ENCODE measurements at places on chromosomes 1 and 21.

- DNase-seq = no peak
Measured at GRCh38 chr1:92968138-92969032, 7.1 kb upstream of the DIPK1A start.

DNA sequence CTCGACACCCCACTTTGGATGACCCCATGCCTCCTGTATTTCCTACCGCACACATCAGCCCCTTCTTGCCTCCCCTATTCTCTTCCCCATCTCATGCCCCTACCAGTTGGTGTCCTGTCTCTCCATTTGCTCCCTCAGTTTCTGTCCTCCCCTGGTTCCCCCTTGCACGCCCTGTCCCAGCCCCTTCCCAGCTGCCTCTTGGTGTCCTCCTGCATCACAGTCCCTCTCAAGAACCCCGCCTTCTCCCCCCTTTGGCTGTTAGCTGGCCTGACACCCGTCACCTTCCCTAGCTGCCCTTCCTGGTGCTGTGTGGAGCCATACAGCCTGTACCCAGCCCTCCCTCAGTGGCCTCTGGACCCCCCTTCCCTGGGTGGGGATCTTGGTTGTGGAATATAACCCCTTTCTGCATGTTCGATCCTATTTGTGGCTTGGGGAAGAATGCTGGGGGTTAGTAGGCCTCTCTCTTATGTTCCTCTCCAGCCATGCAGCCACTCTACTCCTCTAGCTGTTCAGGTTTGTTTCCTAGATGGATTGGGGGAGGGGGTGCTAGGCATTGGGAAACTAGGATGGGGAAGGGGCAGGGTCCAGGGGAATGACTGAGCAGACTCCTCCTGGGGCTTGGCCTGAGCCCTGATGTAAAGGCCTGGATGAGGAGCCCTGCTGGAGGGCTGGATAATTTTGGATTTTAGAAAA is 41.4 kb upstream of the NFASC start:
- DNase-seq = peak; percentile 80

GRCh38 chr1:15685820-15686219 is 1.7 kb downstream of the PLEKHM2 start:
- no peak for DNase-seq

GRCh38 chr1:177442584-177442983 is 271.8 kb downstream of the BRINP2 start:
- DNase-seq = no peak

- peak; percentile 60 for DNase-seq
Measured at GRCh38 chr1:145425436-145426029, at the start of gene NBPF20. NBPF20 (minus strand) TSS chr1:145425603; CDS start chr1:145405272, 20,331 bp downstream.

- DNase-seq = peak; percentile 16
Measured at GRCh38 chr1:5991381-5992025, 722 bp downstream of the NPHP4 start.

GRCh38 chr1:192696082-192696481 is 60.1 kb downstream of the RGS13 start:
- no peak for DNase-seq

DNA sequence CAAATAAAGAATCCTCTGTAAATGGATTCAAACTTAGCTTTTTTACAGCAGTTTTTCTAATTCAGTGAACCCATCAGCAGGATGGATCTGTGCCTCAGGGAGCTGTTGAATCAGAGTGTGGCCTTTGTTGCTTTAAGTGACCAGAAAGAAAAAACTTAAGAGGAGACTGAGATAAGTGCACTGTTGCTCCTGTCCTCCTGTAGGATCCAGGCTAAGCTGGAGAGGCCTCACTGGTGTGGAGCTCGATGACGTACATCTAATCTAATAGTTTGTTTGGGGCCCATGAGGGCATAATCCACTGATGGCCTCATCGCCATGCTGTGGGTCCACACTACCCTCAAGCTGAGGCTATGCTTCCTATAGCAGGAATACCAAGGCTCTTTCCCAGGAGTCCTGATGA is 10.6 kb downstream of the DIP2A start:
- DNase-seq = no peak

GRCh38 chr21:44471341-44471740 is 16.0 kb downstream of the LRRC3 start:
- no peak for DNase-seq

DNA sequence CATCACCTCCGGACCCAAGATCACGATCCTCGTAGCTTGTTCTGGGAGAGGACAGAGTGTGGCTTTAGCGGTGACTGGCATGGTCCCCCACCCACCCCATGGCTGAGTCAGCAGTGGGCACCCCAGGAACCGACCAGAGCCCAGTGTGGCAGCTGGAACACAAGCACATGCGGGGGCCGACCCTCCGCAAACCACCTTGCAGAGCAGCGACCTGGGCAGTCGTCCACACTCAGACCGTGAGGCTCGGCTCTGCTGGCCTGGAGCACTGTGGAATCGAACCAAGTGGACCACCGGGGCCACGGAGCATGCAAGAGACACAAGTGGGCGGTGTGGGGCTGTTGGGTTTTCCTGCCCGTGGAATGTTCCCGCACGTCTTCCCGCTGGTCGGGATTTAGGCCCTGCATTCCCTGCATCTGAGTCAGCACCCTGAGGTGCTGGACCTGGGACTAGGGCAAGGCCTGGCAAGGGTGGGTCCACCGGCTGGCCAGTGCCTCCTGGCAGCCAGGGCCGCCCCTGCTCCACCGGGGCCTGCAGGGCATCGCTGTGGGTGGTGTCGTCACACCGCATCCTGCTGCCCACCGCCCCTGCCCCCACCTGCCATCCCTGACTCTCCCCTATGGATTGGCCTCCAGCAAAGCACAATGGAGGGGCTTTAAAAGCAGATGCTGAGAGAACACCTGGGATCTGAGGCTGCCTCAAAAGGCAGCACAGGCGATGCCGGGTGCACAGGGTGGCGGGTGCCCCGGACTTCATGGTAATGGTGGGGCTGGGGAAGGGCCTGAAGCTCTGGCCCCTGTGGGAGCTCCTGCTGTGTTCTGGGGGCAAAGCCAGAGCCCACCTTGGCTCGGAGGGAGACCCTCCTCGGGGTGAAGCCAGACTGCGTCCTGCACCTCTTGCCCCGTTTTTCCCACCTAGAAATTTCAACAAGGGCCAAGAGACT is 18.5 kb downstream of the MORN1 start:
- no peak for DNase-seq

DNA sequence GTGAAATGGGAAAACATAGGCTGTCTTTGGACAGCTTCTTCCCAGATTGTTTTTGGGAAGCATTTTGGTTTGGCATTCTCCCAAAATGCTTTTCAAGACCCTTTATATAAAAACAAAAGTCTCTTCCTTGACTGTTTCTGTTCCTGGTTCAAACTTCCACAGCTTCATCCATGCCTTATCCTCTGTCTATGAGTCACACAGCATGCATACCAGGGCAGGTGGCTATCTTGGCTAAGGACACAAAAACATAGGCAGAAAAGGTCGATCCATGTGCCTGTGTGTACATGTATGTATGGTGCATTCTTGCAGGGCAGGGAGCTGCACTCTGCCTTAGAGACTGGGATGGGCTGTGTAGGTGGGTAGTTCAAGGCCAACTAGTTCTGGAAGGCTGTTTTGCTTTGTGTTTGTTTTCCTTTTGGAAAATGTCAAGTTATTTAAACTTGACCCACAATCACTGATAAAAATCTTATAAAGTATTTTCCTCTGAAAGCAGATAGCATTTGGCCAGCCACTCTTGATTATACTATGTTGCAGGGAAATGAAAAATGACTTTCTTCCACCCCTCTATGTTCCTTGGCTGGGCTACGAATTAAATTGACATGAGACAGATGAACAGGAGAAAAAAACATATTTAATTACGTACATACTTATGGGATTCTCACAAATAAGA is 437.0 kb downstream of the SIPA1L2 start:
- no peak for DNase-seq

- no peak for DNase-seq
Measured at GRCh38 chr1:234731569-234732085, 121.6 kb upstream of the IRF2BP2 start.

DNA sequence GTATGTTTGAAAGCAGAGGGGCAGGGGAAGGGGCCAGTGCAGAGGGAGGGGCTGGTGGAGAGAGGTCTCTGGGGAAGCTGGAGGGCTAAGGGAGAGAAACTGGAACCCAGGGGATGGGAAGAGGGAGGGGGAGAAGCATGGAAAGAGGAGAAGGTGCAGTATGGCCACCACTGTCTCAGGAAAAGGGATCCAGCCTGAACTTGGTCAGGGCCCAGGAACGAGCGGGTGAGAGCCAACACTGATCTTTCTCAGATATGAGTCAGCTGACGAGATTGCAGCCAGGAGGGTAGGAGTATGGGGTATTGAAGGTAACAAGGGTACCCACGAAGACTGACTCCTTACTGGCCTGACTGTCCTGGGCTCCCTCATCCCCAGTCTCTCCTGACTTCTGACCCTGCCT is 18.0 kb downstream of the TIE1 start:
- no peak for DNase-seq

DNA sequence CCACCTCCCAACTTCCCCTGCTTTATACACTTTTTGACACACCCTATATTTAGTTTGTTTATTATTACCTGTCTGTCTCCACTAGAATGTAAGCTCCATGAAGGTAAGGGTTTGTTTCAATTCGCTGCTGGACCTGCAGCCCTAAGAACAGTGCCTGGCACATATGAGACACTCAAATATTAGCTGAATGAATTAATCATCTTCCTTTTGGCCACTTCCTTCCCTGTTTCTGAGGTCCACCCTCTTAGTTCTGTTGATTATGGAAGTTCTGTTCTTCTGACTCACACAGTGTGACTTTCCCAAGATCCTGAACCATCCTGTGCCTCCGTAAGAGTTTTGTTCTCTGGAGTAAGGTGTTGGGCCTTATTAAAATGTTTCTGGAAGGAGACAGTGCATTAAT is 40.4 kb upstream of the GJA5 start:
- DNase-seq = no peak

- no peak for DNase-seq
Measured at GRCh38 chr1:223126741-223127140, 16.3 kb downstream of the TLR5 start.

GRCh38 chr1:207001492-207002245 is 30.9 kb downstream of the C1orf116 start:
- no peak for DNase-seq

- peak; percentile 68 for DNase-seq
Measured at GRCh38 chr1:150234309-150234565, 1.7 kb downstream of the ANP32E start.

DNA sequence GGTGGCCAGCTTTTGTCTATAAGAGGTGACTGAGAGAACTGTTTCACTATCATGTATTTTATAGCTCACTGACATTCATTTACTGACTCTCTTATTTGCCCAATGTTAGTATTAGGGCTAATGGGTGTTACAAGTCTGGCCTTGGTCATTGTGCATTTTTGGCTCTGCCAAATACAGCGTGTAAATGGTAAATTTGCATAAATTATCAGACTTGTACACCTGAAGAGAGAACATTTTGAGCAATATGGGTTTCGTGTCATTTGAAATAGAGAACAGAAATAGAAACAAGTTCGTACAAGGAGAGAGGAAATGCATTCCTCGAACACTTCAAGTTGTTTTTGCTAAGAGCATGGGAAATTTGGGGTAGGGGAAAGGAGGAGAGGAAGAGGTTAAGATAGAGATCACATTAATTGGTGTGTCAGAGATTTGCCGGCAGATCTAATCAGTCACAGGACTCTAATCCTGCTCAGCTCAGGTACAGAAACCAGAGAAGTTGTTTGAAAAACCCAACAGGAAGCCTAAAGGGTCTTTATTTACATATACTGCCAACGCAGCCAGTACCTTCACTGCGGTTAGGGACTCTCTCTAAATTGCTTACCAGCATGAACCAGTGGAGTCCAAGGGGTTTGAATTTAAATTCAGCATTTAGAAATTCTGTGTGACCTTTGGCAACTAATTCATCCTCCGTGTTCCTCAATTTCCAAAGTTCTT is 261.5 kb downstream of the GPATCH2 start:
- no peak for DNase-seq

- no peak for DNase-seq
Measured at GRCh38 chr1:221606256-221606655, 135.6 kb downstream of the DUSP10 start.

GRCh38 chr21:41983229-41983628 is 26.9 kb downstream of the ZBTB21 start:
- no peak for DNase-seq

GRCh38 chr1:210201681-210202080 is 30.9 kb upstream of the SERTAD4 start:
- DNase-seq = no peak

- DNase-seq = no peak
Measured at GRCh38 chr21:34035619-34036354, 37.6 kb upstream of the MRPS6 start.

DNA sequence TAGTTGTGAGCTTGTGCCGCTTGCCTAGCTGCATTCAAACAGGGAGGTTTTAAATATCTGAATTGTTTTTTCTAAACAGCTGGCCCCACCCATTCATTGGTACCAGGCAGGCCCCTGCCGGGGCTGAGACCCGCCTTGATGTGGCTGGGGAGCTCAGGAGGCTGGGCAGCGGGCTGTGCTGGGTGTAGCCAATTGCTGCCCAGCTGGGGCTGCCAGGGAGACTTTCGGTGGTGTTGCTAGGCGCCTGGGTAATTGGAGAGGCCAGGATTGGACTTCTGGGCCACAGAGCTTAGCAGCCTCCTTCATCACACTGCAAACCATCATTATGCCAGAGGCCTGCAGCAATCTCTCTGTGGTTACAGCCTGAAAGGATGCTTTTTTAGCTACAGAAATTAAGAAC is 12.2 kb downstream of the RHBDL2 start:
- DNase-seq = peak; percentile 98

DNA sequence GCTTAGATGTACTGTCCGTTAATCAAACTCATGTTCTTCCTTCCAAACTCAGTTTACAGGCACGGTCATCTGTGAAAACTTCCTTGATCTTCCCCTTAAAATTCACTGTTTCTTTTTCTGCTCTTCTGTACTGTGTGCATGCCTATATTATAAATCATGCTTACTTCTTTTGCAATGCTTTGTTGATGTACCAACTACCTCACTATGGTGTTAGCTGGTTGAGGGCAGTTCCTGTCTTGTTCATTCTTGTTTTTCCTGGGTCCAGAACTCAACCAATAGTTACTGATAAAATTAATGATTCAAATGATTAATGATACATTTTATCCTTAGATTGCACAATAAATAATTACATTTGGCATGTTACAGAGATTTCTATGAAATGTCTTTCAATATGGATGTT is 163.8 kb downstream of the CHRM3 start:
- no peak for DNase-seq

DNA sequence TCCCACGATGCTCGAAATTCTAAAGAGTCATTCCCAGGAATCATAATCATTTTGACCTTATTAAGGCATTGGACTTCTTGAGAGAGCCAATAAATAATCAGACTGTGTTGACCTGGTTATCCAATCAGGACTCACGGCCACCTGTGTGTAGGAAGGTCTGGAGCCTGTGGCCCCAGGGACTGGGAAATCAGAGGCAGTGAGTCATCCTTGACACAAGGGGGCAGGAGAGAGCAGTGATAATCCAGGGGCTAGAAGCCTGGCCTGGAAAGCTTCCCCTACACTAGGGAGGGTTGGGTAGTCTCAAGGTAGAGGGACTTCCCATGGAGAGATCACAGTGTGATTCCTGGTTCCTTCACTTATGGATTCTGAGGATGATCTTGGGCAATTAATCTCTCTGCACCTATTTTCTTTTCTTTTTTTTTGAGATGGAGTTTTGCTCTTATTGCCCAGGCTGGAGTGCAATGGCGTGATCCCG is 4.7 kb downstream of the MR1 start:
- DNase-seq = peak; percentile 63
